ENCODE measurements at places on chromosomes 2 and 18.
A peak's percentile ranks its signal among the peaks of the same experiment; 100 is the strongest.

DNA sequence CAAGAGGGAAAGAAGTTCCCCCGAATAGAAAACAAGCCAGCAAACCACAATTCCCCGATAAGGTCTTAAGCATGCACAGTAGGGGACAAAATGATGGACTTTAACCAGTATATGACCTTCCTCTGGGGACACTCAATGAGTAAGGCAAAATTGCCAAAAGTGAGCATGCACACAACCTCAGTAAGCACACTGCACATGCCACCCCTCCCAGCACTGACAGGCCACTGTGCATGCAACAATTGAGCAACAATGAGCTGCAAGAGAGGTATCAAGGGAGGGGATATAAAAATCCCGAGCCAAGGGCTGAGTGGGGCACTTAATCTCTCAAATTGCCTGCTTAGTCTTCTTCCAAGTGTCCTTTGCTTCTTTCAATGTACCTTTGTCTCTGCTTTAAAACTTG lies 935.8 kb upstream of the SLC39A10 start:
- DNase-seq: no peak

DNA sequence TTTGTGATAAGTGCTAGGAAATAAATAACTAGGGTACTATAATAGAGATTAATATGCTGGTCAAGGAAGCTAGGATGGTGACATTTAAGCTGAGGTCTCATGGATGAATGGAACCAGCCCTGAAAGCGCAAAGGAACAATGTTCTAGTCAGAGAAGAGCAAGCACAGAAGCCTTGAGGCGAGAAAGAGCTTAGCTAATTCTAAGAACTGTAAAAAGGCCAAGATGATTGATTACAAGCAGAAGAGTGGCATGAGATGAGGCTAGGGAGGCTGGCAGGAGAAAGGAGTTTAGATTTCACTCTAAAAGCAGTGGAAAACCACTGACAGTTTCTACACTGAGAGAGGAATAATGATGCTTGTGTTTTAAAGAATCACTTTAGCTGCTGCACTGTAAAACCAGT lies 3.4 kb upstream of the YIPF4 start:
- DNase-seq: no peak

DNA sequence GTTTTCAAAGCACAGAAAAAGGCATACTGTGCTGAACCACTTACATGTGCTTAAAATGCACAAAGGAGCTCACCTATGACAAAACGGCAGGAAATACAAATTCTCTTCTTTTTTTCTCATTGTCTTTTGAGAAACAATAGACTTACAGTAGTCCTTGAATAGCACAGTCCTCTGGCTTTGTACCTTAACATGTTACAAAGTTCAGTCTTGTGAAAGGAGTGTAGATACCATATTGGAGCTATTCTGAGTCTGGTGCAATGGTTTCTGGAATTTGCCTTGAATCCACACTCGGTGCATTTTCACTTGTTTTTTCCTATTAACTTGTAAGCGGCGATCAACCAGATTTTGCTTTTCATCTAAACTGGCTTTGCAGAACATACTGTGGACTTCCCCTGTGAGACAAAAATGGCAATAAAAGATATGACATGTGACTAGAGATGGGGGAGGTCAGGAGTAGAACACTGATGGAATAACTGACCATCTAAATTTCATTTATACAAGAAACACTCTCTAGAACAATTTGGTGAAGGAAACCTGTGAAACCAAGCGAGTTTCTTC lies 109.7 kb downstream of the METTL8 start:
- no peak for DNase-seq

- DNase-seq: no peak
Measured at GRCh38 chr2:225894236-225894980, 494.9 kb downstream of the NYAP2 start.

- DNase-seq: no peak
Measured at GRCh38 chr2:120226316-120226715, 3.1 kb upstream of the TMEM185B start.

DNA sequence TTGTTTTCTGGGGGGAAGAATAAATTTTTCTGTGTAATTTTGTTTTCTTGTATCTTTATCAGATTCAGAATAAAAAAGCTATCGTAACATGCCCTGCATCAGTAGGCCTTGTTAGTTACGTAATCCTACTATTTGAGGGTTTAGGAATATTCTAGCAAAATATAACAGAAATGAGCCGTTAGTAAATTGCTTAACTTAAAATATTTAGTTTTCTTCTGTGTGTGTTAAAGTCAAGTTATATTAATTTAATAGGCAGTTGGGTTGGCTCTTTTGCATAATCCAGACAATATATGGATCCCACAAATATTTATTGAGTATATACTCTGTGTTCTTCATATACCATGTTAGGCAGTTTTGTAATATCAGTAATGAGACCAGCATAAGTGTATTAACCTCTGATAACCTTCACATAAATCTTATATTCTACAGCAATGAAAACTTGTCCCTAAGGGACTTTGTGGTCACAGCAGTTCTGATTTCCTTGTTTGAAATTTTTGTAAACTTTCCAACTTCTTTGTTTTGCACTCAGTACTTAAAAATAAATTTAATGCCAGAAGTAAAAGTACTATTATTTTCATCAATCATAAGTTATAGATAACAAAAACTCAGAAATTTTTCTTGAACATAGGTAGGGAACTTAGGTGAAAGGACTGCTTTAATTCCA lies 151.9 kb downstream of the FMNL2 start:
- DNase-seq: no peak

DNA sequence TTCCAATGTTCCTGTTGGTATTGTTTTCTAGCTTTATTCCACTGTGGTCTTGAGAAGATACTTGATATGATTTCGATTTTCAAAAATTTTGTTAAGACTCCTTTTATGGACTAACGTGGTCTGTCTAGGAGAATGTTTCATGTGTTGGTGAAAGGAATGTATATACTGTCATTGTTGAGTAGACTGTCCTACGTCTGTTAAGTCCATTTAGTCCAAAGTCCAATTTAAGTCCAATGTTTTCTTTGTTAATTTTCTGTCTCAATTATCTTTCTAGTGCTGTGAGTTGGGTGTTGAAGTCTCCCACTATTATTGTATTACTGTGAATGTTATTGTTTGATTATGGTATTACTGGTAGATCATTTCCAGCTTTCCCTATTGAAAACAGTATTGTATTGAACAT lies 55.8 kb upstream of the TTC27 start:
- DNase-seq: no peak

- DNase-seq: no peak
Measured at GRCh38 chr2:5203134-5203755, 488.9 kb upstream of the SOX11 start.

DNA sequence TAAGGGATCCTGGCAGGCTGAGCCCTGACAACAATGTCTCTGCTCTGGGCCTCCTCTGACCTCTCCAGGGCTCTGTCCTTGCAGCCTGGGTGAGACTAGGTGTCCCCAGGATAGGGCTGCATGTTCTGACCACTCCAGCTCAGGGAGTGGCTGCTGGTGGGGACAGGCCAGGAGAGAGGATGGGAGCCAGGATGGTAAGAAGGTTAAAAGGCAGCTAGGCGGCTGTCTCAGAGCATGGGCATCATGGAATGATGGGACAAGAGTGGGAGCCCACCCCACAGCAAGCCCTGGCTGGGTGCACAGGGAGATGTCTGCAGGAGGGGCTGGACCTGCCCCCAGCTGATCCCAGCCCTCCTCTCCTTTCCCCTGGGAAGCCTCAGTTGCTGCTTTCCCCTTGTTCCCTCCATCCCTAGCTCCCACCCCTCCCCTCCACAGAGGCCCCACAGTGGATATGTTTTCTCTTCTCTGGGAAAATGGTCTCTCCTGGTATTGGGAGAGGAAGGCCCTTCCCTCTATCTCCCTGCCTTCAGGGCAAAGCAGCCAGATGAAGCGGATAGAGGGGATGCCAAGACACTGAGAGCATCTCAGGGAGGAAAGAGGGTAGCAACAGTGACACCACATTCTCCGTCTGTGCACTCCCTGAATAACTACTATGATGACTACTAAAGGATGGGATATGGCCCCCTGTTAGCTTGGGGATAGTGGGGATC lies 334.3 kb downstream of the DYSF start:
- DNase-seq: no peak

DNA sequence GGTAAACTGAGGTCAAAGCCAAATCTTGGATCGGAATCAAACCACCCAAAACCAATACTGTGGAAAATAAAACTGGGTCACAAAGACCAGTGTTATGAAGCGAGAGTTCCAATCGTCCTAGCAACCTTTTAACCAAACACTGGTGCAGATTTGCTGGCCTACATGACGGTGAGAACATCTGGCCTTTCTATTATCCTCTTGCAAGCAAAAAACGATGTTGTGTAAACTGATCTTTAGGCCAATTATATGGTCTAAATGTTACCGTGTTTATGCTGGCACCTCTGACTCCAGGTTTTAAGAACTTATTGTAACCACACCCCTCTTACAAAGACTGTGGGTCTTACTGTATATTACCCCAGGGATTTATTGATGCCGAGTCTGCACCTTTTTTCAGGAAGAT lies 145.9 kb downstream of the GFPT1 start:
- no peak for DNase-seq

GRCh38 chr2:105244451-105244850 lies 2.9 kb downstream of the GPR45 start:
- peak; percentile 56 for DNase-seq

- no peak for DNase-seq
Measured at GRCh38 chr2:234304950-234305349, 191.9 kb downstream of the ARL4C start.

GRCh38 chr2:118350621-118351020 lies 262.4 kb downstream of the INSIG2 start:
- no peak for DNase-seq

- DNase-seq: peak; percentile 46
Measured at GRCh38 chr2:200305797-200306195, 697 bp upstream of the SPATS2L start.

DNA sequence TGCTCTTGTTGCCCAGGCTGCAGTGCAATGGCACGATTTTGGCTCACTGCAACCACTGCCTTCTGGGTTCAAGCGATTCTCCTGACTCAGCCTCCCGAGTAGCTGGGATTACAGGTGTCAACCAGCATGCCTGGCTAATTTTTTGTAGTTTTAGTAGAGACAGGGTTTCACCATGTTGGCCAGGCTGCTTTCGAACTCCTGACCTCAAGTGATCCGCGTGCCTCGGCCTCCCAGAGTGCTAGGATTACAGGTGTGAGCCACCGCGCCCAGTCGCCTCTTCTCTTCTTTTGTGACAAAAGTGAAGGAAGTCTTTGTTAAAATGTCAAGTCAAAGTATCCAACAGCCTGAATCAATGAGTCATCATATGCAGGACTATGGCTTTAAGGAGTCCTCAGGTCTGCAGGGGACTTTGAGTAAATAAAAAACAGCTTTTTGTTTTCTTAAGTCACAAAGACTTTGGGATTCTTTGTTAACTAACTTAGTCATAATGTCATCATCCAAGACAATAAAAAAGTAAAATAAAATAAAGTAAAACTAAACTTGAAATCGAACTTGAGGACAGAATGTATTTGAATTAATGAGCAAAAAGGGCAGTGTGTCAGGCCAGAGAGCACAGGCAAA lies 1153.2 kb downstream of the SUCLG1 start:
- no peak for DNase-seq

DNA sequence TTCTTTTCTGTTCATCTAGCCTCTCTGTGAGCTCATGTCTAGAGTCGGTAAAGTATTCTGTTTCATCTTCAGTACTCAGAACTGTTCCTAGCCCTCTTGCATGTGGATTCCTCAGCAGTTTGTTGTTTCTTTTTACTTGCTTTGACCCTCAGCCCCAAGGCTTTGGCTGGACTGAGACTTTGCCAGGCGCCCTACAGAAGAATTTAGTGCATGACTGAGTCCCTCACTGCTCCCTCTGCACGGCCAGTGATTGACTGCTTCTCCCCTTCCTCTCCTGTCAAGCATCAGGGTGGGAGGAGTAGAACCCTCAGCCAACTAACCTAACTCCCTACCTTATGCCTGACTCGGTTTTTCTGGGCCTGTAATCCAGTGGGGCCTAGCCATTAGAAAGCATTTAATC lies 109.8 kb downstream of the ESCO1 start:
- no peak for DNase-seq

DNA sequence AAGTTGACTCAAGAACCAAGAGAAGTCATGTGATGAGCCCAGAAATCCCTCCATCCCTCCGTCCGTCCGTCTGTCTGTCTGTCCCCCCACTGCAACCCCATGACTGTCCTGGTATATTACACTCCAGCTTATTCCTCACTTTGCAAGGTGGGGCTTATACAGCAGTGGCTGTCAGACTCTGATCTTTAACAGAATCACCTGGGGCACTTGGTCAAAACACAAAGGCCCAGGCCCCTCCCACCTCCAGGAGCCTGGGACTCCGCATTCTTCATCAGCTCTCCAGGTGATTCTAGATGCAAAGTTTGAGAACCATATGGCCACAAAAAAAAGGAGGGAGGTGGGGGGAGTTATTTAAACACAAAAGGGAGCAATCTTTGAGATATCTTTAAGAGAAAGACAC lies 61.4 kb downstream of the MYO5B start:
- no peak for DNase-seq

DNA sequence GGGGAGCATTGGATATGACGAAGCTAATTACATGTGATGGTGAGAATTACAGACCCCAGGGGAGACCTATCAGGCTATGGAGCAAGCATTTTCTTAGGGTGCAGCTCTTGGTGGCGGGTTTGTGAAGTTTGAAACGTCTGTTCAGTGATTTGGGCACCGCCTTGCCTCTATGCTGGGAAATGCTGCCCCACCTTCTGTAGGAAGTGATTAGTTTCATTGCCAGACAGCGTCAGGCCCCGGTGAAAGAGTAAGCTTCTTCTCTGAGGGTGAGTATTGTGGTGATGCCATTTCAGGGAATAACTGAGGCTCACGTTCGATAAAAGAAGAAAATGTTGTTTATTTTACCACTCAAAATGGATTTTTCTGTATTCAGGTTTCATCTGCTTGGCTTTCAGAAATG lies 186.2 kb upstream of the CDH2 start:
- no peak for DNase-seq

DNA sequence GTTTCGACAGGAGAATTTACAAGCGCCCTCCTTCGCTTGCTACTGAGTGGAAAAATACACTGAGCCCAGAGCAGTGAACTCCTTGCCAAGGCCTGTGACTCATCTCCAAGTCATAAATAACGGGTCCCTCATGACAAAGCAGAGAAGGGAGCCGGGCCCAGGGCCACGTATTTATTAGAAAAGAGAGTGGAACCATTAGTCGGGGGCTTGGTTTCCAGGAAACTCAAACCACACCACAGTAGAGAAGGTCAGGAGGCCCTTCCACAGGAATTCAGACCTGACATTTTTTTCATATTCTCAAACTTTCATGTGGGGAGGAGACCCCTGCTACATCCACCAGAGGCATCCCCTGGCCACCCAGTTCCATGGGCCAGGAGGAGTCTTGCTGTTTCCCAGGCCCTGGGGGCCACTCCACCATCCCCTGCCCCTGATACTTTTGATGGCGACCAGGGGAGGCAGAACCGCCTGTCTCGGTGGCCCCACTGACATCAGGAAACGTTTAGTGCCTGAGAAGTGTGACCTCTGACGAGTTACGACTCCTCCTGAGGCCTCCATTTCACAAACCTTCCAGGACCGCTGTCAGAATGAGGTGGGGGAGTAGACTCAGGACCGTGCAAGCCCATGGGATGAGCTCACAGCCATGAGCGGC lies 289.7 kb downstream of the DYSF start:
- DNase-seq: peak; percentile 5

DNA sequence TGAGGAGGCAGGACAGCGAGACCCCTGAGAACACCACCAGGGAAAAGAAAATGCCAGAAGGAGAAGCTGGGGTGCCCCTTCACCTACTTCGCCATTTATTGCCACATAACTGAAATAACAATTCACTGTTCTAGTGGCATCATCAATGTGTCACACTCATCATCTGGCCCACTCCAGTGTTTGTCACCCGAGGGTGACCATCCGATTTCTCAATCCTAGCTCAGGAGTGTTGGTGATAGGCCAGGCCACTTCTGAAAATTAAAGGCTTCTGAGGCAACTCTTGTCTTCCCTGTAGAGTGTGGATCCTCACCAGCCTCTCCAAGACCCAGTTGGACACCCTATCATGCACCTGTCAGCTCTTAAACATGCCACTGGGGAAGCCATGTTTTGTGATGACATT lies 62.9 kb upstream of the BZW1 start:
- no peak for DNase-seq
